Nephron progenitor cell (in vitro differentiated cells): ENCODE measurements at places on chromosomes 12 and 14.

- DNase-seq = no peak
Measured at GRCh38 chr12:64944966-64945365, 120.5 kb downstream of the TBC1D30 start.

DNA sequence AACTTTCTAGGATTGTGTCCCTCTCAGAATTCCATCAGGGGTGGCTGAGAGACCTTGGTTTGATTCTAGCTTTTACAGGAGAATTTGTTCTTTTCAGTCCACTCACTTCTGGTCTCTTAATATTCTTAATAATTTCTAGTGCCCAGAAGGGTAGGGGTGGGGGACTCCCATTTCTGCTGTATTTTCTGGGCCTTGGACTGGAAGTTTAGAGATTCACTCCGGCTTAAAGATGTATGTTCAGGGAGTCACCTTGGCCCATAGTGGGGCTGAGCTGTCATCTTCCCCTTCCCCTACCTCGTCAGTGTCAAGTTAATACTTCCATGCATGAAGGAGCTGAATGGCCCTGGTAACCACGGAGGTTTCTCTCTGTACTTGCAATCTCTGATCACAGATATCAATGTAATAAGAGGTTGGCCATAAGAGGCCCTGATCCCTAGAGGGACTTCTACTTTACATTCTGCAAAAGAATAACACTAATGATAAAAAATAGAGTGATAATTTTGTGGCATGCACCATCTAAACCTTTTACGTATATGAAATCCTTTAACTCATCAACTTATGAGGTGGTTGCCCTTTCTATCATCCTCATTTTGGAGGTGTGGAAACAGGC is 6.7 kb downstream of the KRT81 start:
- no peak for DNase-seq

- no peak for DNase-seq
Measured at GRCh38 chr12:52041695-52042123, 9.5 kb upstream of the NR4A1 start.

DNA sequence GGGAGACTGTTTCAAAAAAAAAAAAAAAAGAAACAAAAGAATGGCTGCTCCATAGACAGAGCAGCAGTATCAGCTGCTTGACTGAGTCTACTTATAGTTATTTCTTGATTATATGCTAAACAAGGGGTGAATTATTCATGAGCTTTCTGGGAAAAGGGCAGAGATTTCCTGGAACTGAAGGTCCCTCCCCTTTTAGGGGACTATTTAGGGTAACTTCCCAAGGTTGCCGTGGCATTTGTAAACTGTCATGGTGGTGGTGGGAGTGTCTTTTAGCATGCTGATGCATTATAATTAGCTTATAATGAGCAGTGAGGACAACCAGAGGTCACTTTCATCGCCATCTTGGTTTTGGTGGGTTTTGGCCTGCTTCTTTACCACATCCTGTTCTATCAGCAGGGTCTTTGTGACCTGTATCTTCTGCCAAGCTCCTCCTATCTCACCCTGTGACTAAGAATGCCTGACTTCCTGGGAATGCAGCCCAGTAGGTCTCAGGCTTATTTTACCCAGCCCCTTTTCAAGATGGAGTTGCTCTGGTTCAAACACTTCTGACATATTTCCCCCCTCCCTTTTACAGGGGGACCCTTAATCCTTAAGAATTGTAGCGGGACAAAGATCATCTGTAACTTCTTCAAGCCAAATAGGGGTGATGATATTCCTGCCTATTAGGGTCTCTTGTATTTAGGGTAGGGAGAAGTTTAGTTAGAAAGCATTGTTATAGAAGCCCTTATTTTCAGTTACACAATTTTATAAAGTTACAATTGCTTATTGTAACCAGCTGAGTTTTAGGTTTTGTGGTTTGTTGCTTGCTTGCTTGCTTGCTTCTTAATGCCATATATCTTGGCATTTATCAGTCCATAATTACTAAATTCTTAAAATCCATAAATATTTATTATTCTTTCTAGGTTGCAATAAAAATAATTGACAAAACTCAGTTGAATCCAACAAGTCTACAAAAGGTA is 42.5 kb downstream of the MARK3 start:
- DNase-seq = no peak

DNA sequence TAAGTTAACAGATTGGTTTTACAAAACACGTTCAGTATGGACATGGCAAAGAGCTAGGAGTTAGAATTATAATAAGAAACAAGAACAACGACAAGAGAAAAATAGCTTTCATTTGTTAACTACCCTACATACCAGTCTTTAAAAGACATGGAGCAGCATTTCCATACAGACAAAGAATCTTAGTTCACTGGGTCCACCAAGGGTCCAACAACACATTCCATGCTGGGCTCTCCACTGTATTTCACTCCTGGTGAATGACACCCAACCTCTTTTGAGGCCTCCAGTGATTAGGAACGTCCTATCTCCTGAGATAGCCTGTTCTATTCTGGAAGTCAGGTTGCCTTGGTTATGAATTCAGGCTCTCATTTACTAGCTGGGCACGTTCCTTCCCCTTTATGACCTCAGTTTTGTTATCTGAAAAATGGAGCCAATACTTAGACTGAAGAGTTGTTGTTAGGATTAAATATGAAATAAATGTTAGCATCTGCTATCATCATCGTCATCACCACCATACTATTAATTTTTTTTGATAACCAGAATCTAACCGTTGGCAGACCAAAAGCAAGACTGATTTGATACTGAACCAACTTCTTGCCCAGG is 37.7 kb downstream of the C12orf75 start:
- DNase-seq = no peak

DNA sequence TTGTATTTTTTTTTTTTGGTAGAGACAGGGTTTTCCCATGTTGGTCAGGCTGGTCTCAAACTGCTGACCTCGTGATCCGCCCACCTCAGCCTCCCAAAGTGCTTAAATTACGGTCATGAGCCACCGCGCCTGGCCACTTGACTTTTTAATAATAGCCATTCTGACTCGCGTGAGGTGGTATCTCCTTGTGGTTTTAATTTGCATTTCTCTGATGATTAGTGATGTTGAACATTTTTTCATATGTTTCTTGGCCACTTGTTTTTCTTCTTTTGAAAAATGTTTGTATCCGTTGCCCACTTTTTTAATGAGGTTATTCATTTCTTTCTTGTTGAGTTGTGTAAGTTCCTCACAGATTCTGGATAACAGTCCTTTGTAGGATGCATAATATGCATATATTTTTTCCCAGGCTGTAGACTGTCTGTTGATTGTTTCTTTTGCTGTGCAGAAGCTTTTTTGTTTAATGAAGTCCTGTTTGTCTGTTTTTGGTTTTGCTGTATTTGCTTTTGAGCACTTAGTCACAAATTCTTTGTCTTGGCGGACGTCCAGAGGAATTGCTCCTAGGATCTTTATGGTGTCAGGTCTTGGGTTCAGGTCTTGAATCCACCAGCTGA is 10.3 kb upstream of the PGAM5 start:
- no peak for DNase-seq

GRCh38 chr14:22648506-22648905 is 4.4 kb upstream of the OR6J1 start:
- no peak for DNase-seq

- no peak for DNase-seq
Measured at GRCh38 chr14:76698631-76699030, 62.6 kb upstream of the VASH1 start.

DNA sequence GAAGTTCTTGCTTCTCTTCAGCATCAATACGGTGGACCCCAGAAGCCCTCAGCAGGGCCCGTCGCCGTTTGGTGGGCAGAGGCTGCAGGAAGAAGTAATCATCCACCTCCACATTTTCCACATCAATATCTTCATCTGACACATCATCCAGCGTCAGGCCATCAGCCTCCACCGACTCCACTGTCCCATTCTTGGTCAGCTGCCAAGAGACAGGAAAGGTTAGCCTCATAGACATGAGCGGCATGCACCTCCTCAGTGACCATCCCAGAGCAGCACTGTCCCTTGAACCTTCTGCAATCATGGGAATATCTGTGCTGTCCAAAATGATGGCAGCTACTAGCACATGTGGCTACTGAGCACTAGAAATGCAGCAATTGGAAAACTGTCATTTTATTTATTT is 15.6 kb downstream of the CSRNP2 start:
- DNase-seq = no peak

DNA sequence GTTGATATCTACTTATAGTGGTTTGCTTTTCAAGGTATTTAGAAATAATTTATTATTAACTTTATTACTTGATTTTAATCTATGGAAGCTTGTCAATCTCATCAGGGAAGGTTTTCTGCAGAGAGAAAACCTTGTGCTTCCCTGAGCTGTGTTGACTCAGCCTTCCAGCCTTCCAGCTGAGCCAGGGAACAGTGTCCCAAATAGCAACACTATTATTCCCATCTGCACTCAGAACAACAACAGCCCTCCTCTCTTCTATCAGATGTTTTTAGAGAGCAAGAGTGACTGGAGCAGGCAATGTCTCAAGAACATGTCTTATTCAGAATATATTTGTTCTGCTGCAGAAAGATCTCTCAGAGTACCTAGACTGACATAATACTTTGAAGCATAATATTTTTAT is 389.9 kb upstream of the GARIN6 start:
- no peak for DNase-seq

DNA sequence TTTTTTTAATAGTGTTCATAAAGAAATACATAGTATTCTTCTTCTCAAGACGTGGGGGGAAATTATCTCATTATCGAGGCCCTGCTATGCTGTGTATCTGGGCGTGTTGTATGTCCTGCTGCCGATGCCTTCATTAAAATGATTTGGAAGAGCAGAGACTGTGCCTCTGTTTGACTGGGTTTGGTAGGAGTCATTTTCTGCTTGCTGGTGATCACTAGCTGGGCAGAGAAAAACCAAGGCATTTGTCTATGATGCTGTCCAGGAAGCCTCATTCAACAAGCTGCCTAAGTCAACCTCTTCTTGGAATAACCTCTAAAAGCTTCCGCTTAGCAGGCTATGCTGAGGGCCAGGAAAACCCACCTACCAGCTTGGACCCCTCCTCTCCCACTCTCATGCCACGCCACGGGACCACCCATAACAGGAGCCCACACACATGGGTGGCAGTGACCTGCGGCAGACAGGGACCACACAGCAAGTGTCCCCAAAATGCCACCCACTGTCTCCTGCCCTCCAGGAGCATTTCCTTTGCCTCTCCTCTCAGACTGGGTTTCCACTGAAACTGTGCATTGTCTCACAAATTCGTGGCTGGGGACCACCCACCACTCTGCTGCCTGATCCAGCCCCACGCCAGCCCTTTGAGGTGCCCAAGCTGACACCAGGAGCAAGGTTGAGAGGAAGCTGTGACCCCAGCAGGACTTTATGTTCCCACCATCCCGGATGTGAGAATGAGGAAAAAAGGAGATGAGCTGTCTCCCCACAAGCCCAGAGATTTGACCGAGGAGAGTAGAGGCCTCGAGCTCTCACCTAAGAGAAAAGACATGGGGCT is 36.8 kb downstream of the DAD1 start:
- no peak for DNase-seq

DNA sequence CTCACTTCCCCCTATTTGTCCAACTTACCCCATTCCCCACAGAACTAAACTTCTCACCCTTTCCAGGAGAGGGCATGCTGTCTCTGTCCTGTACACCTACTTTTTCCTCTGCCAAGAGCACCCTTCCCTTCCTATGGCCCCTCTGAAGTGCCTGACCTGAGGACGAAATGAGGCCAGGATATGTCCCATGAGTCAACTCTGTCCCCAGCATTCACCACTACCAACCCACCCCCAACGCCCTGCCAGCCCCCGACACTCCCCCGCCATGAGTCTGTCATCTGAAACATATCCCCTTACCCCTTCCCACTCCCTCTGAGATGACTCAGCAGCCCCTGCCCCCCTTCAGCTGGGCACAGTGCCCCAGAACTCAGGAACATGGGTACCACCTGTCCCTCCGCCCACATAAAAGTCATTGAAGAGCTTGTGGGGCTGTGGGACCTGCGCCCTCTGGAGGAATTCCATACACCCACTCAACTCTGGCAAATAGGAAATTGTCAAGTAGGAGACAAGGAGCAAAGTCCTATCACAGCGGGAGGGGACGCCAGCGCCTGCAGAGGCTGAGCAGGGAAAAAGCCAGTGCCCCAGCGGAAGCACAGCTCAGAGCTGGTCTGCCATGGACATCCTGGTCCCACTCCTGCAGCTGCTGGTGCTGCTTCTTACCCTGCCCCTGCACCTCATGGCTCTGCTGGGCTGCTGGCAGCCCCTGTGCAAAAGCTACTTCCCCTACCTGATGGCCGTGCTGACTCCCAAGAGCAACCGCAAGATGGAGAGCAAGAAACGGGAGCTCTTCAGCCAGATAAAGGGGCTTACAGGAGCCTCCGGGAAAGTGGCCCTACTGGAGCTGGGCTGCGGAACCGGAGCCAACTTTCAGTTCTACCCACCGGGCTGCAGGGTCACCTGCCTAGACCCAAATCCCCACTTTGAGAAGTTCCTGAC is 26.3 kb downstream of the ITGA7 start:
- peak; percentile 61 for DNase-seq

DNA sequence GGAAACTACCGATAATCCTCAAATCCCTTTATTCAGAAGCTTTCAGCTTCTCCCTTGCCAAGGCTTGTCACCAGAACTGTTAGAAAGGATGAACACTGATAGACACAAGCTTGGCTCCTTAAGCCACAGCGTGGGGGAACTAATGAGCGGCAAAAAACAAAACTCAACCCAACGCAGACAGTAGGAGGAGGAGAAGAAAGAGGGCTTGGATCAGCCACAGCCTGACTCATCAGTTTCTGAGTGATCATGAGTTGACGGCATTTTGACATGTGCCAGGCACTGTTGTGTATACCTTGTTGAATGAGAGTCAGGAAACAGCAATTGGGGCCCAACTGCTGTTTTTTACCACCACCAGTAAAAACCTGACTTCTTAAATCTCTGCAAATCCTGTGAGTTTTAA is 23.7 kb downstream of the PLXNC1 start:
- no peak for DNase-seq

DNA sequence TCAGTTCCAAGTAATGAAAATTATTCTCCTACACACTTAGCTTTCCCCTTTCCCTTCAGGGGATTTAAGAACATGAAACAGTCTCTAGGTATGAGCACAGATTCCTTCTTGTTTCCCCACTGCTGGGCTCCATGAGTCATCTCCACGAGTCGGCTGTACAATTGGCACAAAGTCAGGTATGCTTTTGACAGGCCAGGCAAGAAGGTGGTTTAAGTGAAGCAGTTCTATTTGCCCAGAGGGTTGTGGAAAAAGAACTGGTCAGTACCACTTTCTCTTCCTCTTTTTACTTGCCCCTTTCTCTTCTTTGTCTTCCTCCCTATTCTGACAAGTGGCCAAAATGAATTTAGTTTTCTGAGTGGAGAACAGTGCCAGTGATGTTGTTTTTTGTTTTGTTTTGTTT is 16.3 kb downstream of the DYNC1H1 start:
- no peak for DNase-seq

DNA sequence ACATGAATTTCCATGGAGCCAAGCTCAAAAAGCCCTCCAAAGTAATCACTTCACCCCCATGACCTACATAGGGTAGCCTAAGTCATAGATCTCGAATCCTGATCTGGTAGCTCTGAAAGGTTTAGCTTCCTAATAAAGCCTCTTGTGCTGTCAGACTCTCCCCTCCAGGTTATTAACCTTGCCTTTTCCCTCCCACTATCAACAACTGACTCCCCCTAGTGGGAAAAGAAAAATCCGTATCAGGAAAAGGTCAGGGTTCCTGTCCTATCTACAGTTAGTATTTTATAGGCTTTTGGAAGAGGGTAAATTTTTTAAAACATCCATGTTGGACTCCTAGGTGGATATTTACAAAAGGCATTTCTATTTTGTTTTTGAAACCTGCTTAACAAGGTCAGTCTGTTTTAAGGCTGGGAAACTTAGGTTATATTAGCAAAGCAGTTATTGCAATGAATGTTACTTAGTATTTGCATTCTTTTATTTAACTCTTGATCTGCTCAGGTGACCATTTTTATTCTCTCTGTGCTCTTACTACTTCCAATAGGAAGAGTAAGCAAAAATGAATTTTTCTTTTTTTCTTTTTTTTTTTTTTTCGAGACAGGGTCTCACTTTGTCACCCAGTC is 8.0 kb downstream of the YY1 start:
- no peak for DNase-seq
